Activated B cell treated with CpG ODN at 0.5 μM for 24 hours (primary cell): ENCODE measurements at places on chromosomes 5 and 9. TPM values are rescaled to one million over a fixed set of nuclear protein-coding genes. Genes with fewer than 3 reads are reported as not detected.

GRCh38 chr5:68519143-68519542 lies 303.6 kb downstream of the PIK3R1 start:
- no peak for DNase-seq

Gene KIAA0825
- 1.4 and 2.3 TPM in 2 replicates for total RNA-seq

DNA sequence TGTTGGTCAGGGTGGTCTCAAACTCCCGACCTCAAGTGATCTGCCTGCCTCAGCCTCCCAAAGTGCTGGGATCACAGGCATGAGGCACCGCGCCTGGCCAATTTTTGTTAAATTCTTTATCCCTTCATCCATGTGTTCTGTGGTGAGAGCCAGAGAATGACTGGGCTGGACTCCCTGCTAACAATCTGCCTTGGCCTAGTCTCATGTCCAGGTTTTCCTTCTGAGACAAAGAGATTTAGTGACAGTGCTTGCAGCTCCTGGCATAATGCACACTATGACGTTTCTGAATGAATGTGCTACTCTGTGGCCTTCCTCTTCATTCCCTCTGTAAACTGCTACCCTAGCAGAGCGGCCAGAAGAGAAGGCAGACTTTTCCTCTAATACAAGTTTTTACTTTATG lies 79.3 kb downstream of the FOXD1 start:
- DNase-seq, result no peak

Gene SAXO1
- total RNA-seq, result 0.02 TPM in 1 of 2 replicates, not detected in the other

Gene PLAC8L1
- total RNA-seq, result 0.37 and 0.78 TPM in 2 replicates
